ENCODE measurements at places on chromosomes 7 and 10.

DNA sequence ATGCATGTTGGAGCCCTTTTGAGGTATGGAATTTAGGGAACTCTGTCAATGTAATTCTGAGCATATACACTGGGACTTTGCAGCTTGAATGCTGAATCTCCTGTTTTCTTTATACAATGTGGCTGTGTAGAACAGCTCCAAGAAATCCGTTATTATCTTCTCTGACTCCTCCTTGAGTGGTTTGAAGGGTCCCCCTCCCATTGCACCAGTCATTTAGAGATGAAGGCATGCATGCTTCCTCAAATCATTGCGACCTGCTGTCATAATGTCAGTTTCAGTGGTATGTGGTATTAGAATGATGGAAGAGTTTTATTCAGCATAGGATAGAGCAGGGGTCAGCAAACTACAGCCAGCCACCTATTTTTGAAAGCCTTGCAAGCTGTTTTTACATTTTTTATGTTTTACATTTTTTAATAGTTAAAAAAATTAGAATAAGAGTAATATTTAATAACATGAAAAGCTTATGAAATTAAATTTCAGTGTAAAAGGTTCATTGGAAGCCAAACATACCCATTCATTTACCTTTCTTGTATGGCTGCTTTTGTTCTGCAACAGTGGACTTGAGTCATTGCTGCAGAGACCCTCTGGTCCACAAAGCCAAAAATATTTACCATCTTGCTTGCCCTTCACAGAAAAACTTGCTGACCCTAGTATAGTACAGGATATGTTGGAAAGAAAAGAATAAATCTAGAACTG lies 8.1 kb downstream of the STK17A start:
- DNase-seq, result no peak

DNA sequence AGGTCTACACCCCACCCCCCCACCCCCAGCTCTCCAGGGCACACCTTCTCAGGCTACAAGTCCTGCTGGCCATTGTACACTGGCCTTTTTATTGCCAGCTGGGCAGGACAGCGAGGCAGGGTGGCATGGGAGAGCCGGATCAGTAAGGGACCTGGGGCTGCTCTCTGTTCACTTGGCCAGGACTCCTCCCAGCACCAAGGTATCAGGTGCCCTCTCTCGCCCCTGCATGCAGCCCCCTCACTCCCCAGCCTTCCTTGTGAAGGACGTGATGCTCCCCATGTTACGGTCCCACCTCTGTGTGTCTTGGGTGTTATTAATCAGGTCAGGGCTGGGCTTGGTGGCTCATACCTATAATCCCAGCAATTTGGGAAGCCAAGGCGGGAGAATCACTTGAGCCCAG lies 26.3 kb downstream of the PODXL start:
- no peak for DNase-seq

- no peak for DNase-seq
Observed at GRCh38 chr7:27685209-27685608, 22.5 kb upstream of the HIBADH start.

- no peak for DNase-seq
Observed at GRCh38 chr10:14438576-14438975, 107.9 kb upstream of the FRMD4A start.

- peak; percentile 68 for DNase-seq
Observed at GRCh38 chr10:133379152-133379800, at the start of gene PAOX. TSS of gene PAOX (plus strand) at chr10:133379262. CDS start at chr10:133379317, 55 bp downstream.

DNA sequence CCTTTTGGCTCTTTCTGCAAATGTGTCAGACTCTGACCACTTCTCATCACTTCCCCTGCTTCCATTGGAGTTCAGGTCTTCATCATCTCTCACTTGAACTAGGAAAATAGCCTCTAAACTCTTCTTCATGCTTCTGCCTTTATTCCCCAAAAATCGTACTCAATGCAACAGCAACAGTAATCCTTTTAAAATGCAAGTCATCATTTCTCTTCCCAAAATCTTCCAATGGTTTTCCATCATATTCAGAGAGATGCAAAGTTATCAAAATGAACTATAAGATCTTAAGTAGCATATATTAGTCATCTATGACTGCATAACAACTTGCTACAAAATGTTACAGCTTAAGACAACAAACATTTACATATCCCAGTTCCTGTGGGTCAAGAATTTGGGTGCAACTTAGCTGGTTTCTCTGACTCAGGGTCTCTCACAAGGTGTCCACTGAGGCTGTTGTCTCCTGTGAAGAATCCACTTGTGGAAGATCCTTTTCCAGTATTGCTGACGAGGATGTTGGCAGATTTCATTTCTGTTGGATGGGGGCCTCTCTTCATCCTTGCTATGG lies 31.0 kb upstream of the ETV1 start:
- no peak for DNase-seq

- DNase-seq, result no peak
Observed at GRCh38 chr10:86960863-86961434, 2.5 kb downstream of the SNCG start.

- no peak for DNase-seq
Observed at GRCh38 chr10:120729547-120729946, 121.6 kb upstream of the WDR11 start.

DNA sequence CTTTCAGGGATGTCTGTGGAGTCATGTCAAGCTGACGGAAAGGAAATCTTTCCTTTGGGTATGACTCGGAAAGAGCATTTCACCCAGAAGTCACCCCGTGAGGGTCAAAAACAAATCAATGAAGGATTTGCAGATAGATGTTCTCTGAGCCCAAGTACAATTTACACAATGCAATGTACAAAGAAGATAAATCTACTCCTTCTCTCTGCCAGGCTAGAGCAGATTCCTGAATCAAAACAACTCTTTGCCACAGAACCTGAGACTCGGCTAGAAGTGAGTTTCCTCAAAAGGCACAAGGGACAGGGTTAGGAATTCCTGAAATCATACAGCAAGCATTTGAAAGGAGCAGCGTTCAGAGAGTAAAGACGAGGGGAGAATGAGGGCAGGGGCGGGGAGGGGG lies 34.0 kb upstream of the CALN1 start:
- no peak for DNase-seq

GRCh38 chr7:132857703-132858102 lies 224.2 kb downstream of the CHCHD3 start:
- DNase-seq, result no peak

DNA sequence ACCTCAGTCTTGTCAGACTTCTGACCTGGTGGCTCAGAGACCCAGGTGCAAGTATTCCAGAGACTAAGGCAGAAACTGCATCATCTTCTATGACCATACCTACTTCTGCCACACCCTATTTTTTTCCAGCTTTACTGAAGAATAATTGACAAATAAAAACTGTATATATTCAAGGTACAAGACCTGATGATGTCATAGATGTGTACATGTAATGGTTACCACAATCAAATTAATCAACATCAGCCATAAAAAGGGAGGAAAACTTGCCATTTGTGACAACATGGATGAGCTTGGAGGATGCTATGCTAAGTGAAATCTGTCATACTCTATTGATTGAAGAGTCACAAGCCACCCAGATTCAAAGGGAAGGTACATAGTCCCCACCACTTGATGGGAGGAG lies 815.6 kb downstream of the SORCS1 start:
- DNase-seq, result no peak

GRCh38 chr7:105635197-105635596 lies 53.9 kb upstream of the EFCAB10 start:
- no peak for DNase-seq

DNA sequence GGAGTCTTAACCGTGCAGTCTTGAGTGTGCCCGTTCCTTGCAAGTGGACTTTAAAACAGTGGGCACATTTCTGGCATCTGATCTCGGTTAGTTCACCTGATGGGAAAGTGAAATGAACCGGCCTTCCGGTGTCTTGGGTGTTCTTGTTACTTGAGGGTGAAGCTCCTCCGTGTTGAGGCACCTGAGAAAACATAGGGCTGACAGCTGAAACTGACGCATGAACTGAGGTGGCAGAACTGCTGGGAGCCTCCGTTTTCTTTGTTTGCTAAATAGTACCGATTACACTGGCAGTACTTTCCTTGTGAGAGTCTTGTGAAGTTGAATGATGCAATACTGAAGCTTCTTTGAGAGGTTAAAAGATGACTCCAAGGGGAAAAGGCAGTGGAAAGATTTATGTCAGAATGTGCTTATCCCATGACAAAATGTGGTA lies 62.8 kb upstream of the SAMD8 start:
- DNase-seq, result no peak

DNA sequence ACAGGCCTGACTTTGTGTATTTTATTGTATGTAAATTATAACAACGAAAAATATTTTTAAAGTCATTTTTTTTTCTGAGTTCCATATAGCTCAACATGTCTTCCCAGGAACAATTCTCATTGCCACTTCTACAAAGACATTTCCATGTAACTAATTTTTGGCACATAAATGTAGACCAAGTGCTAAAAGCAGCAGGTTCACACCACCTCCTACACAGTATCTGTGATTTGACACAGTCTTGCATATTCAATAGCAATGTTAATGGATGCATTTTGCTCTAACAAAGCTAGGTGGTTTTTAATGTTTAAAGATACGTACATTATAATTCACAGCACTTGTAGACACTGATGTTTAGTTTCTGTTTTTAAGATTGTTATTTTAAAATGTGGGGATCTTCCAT lies 346.5 kb downstream of the GPAM start:
- DNase-seq, result no peak

GRCh38 chr7:40244226-40244625 lies 109.4 kb downstream of the SUGCT start:
- DNase-seq, result no peak
